ENCODE measurements at places on chromosomes 16 and 17.
A peak's percentile ranks its signal among the peaks of the same experiment; 100 is the strongest.

DNA sequence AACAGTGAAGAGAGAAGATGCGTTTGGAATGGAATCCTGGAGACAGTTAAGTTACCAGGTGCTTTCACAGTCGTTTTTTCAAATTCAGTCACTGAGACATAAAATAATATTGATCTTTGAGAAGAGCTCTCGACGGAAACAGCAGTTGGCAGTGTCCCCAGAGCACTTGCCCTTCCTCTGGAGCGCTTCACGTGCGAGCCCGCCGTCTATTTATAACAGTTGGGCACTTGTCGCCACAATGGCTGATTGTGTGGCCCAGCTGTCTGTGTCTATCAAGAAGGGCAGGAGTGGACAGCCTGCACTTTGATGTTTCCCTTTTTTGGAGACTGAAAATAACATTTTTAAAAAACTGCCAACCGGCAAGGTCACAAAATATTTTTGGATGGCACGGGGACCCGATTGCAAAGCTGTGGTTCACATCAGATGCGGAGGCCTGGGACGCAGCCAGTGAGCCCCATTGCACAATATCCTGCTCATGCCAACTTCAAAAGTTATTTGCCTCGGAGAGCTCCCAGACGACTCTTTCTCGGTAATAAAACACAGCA, 62.9 kb downstream of the ADCY9 start:
- no peak for DNase-seq

- no peak for DNase-seq
Measured at GRCh38 chr17:75970626-75971025, 8.3 kb downstream of the ACOX1 start.

- no peak for DNase-seq
Measured at GRCh38 chr17:1617620-1618174, 10.9 kb downstream of the SLC43A2 start.

DNA sequence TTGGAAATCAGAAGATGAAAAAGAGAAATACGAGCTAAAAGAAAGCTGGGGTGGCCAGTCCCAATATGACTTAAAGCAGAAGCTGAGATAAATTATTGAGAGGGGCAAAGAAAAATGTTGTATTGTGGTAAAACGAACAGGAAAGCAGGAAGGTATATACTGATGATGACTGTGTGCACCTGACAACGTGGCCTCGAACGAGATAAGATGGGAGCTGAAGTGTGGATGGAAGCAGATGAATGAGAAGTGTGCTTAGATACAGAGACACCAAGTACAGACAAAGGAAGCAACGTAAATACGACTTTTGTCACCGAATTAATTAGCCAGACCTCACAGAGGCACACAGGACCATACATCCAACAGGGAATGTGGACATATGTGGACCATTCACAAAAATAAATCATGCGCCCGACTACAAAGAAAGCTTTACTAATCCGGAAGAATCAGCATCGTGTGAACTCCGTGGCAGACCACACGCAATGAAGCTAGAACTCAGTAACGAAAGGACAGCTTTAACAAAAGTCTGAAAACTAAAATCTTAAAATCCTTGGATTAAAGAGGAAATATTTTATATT, 218.7 kb downstream of the RPTOR start:
- DNase-seq = no peak

DNA sequence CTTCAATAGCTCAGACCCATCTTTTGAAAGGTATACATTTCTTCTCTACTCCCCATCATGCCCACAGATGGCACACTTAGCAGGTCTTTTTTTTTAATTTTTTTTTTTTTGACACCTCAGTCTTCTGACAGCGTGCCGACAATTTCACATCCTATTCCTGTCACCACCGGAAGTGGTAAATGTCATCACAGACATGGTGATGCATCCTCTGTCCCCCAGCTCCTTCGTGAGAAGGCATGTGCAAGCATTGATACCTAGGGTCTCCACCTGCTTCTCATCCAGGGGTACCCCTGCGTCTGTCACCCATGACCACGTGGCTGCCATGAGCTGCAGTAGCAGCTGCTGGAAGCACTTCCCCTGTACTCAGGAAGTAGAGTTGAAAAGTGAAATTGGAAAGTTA, 35.6 kb downstream of the ELAC2 start:
- DNase-seq = no peak

DNA sequence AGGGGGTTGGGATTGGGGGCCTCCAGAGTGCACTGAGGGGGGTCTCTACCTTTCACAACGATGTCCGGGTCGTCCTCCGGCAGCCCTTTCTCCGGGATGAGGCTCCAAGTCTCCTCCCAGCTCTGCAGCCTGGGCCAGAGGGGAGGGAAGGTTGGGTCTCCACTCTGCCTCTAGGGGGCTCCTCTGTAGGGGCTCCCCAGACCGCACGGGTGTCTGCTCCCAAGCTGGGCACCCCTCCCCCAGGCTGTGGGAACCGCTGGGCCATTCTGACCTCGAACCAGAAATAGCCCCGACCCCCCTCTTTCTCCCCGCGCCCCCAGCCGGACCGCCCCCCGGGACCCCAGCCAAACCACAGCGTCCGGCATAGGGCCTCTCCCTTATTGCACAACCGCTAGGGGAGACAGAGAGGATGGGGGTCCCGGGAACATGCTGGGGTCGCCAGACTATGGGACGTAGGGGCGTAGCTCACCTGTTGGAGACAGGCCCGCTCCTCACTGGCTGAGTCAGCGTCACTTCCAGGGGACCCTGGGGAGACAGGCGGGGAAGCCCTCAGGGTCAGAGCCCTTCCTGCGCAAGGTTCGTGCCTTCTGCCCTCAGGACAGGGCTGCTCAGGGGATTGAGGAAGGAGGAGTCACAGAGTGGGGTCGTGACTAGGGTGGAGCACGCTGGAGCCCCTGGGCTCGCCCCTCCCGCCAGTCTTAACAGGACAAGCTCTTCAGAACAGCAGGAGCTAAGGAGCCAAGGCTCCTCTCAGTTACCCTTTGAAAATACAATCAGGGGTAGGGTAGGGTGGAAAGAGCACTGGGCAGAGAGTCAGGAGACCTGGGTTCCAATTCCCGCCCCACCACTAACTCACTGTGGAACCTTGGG, 2.7 kb downstream of the PLEKHH3 start:
- DNase-seq = no peak

- peak; percentile 44 for DNase-seq
Measured at GRCh38 chr16:49491771-49492761, 118.5 kb downstream of the C16orf78 start.

- no peak for DNase-seq
Measured at GRCh38 chr17:81703747-81704654, 834 bp downstream of the MRPL12 start.

DNA sequence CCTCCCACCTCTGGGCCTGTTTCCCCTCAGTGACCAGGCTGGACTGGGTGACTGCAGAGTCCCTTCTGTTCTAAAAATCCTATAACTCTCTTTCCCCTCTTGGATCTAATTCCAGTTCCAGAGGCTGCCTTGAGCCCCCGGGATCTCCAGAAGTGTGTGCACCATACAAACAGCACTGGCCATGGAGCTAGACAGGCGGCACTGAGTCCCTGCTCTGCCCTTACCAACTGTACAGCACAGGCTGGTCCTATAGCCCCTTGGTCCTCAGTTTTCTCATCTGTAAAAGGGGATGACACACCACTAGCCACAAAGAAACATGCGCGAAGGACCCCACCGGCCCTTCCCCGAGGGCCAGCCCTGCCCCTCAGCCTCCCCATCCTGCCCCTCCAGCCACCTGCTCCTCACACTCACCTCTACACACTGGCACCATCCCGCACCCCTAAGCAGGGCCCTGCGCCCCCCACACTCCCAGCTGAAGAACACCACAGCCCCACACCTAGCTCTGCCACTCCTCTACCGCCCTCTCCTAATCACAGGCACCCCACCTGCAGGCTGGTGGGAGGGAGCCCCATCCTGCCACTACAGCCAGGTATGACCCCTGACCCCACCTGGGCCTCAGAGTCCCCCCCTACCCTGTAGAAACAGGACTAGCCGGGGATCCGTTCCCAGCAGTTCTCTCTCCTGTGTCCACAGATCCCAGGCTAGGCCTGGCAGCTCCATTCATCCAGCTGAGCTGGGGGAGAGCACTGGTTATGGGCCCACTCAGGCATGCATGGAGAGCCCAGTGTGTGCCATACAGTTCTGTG, 913 bp upstream of the KRT16 start:
- DNase-seq = no peak

GRCh38 chr17:17157041-17157440, 49.1 kb downstream of the PLD6 start:
- DNase-seq = no peak

DNA sequence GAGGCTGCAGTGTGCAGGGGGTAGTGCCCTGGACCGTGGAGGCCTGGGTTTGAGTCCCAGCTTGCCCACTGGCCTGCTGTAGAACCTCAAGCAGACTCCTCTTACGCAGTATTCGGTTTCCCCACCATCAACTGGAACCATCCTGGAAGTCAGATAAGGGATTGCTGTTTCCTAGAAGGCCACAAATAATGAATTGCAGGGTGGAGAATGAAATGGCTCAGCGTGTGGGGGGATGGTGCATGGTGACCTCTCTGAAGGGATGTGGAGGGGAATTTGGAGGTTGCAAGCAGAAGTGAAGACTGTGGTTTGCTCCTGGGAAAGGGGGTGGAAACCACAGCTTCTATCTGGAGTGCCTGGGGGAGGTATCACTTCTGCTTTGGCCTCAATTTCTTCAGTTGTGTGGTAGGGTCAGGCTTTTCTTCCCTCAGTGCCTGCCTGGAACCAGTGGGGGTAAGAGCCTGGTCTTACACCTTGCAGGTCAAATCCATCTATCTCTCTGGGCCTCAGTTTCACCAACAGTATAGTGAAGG, 1.7 kb downstream of the ADGRG5 start:
- DNase-seq = no peak

GRCh38 chr17:7136266-7136877, 21.8 kb upstream of the ASGR2 start:
- DNase-seq = peak; percentile 70

DNA sequence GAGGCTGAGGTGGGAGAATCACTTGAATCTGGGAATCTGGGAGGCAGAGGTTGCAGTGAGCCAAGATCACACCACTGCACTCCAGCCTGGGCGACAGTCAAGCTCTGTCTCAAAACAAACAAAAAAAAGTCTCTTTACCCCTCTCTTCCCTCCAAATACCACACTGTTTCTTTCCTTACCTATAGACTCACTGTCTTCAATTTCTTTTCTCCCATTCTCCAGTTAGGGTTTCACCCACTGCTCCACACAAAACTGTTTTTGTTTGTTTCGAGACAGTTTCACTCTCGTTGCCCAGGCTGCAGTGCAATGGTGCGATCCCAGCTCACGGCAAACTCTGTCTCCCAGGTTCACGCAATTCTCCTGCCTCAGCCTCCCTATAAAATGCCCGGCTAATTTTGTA, 6.1 kb upstream of the CD2BP2 start:
- DNase-seq = no peak

DNA sequence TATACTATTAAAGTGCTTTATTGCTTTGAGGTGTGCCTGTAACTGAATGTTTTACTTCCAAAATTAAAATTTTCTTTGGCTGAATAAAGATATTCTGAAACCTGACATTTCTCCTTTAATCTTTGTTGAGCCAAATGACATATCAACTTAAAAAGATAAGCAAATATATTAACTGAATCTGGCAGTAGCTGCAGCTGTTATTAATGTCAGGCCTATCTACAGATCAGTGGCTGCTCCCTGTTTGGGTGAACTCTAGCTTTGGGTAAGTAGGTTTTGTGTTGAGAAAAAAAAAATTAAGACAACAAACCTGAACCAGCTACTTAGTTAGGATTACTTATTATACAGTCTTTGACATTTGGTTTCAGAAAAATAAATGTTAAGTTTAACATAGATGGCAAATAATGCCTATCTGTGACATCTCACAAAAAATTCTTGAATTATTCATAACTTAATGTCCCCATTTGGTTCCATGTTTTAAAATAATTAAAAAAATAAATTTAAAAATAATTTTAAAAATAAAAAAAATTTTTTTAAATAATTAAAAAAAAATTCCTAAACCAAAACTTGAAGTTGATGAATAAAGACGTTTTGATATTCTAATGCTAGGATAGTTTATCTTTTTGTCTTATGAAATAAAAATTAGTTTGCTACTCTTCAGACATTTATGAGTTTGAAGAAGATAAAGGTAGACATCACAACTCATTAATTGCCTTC, 19.8 kb downstream of the CPD start:
- no peak for DNase-seq

GRCh38 chr17:76695059-76695831, 15.5 kb downstream of the MXRA7 start:
- DNase-seq = no peak

- DNase-seq = no peak
Measured at GRCh38 chr16:48526058-48526957, 83.7 kb downstream of the N4BP1 start.

DNA sequence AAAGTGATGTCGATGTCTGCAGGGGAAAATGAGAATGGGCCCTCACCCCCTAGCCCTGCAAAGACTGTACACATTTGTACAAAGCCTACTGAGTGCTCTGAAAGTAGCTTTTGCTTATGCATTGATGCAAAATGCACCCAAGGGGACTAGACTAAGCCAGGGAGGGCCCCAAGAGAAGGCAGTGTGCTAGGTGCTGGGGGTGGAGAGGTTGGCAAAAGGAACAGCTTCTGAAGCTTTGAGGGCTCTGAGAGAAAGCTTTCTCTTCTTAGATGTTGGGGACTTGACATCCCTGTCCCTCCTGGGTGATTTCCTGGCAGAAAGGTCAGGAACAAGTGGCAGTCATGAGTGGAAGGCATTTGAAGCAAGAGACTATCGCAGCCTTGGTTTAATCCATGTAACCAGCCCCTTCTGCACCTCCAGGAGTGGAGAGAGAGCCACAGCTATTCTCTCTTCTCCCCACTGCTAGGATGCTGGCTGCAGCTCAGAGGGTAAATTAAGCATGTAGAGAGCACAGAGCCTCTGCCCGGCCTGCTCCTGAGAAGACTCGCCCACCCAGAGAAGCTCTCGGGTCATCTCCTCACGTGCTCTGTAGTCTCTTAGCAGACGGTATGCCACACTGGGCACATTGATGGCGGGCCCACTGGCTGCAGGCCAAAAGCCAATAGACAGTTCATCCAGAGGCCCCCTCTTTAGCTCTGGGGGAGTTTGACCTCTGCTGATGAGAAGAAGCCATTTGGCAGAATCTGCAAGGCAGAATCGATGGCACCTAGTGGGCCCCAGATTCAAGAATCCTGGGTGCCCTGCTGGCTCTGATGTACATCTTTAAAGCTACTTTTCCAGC, 221.4 kb downstream of the MSI2 start:
- DNase-seq = no peak

Data from left kidney (tissue), 8 donors.